Muscle of leg (tissue), 16 donors: ENCODE measurements at places on chromosomes 7 and 10. TPM values are rescaled to one million over a fixed set of nuclear protein-coding genes. Genes with fewer than 3 reads are reported as not detected.

Gene ARHGEF5
- polyA plus RNA-seq, result 4.8 TPM

Gene FRG2B
- polyA plus RNA-seq, result not detected

Gene COL13A1
- polyA plus RNA-seq, result 7.7 TPM

Gene GPR15LG
- not detected for polyA plus RNA-seq

- no peak for DNase-seq
- no peak overlapping the region for H3K27ac ChIP-seq
- no peak overlapping the region for H3K4me3 ChIP-seq
- no peaks in the 10 kb centered on the region for H3K4me1 ChIP-seq
These were observed 80.3 kb upstream of the CDCA7L start for GRCh38 chr7:22025983-22026382.

DNA sequence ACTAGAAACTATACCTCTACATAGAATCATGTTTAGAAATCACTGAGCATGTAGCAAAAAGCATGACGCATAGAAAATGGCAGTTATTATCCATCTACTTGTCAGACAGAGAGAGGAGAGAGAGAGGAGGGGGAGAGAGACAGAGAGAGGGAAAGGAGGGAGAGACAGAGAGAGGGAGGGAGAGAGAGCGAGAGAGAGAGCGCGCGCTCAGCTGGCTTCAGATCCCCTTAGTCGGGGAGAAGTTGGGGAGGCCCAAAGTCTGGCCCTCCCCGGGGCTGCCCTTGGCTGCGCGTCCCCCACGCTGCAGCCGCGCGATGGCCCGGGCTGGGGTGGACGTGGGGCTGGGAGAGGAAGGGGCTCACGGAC is 37.0 kb downstream of the CNPY1 start:
- no peak for DNase-seq
- no peak overlapping the region for H3K4me3 ChIP-seq
- peaks cover 9% of the 10 kb centered on the region for H3K4me1 ChIP-seq
- no peaks in the 10 kb centered on the region for H3K36me3 ChIP-seq
